ENCODE measurements at places on chromosomes 6 and 20.

DNA sequence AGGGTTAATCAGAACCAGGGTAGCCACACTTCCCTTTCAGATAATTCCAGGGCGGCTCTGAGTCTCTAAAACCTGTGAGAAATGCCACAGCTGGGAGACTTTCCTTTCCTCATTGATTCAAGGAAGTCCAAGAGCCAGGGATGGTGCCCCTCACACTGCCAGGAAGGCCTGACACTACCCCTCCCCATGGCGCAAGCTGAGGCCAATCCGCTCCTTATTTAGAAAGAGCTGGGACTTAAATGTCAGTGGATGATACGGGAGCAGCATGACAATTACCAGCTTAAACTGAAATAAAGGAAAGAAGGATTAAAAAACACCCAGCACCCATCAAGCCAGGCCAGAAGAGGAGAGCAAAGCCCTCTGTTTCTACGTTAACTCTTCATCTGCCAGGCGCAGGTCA lies 244.4 kb downstream of the LRFN2 start:
- no peak for DNase-seq

DNA sequence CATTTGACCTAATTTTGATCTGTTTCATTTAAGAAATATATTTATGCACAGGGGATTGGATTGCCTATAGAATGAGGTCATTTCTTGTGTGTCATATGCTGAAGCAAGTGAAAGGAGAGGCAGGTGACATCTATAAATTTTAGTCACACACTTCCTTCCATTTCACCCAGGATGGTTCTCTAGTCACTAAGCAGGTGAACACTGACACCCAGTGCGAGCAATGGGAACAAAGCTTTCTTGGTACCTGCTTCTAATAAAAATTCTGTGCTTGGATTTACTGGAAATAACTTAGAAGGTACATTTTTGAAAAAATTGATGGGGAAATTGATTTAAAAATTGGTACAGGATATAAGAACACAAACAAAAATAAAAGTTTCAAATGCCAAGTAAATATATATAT lies 66.9 kb upstream of the MC3R start:
- no peak for DNase-seq

DNA sequence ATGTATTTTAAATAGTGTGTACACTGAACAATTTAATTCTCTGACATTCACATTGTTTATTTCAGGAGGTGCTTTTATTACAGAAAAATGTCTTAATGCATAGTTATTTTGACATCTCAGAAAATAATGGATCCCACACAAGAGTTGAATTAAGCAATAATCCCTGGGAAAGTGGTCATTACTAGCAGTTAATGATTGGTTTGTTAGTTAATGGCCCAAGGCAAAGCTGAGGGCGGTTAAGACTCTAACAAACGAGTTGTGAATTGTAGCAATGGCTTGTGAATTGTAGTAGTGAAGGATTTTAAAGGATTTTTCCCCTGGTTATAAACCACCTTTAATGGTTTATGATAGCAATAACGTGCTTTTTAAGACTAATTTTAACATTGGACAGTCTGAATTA lies 1316.0 kb upstream of the GJE1 start:
- DNase-seq: no peak

DNA sequence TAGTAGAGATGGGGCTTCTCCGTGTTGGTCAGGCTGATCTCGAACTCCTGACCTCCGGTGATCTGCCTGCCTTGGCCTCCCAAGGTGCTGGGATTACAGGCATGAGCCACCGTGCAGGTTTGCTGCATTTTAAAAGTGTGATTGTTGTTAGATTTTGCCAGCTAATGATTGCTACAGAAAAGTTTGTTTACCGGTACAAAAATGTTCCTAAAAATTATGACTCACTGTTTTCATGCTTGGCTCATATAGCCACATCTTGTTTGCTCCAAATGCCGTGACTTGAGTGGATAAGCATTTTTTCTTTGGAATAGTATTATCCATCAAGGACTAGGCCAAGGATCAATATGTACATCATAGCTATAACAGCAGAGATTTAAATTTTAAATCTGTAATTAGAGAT lies 24.3 kb downstream of the LRRN4 start:
- peak; percentile 50 for DNase-seq

GRCh38 chr6:143742070-143742954 lies 64.5 kb downstream of the PHACTR2 start:
- no peak for DNase-seq

DNA sequence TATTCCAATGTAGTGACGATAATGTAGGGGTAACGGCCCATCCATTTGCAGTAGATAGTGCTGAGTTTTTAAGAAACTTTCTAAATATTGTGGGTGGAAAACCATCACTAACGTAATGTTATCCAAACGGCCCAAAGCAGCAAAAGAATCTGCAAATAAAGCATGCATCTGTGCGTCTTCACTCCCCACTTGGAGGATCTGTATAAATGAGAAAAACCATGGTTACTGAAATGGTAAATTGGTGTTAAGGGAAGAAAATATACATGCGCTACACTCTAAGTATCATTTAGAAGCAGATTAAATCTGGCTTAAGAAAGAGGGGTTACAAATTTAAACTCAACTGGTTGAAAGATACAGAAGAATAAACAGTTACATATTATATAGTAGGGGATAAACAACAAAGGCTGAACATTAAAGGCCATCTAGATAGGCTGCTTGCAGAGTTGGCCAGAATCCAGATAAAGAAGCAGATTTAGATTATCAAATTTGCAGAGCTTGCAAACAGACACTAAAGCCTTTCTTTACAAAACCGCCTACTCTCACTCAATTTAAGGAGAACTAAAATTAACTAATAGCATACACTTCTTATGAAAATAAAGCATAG lies 93.3 kb downstream of the SESN1 start:
- no peak for DNase-seq

- DNase-seq: no peak
These were observed 215.8 kb downstream of the UTRN start for GRCh38 chr6:144500892-144501291.

GRCh38 chr6:41626917-41627316 lies 11.4 kb upstream of the MDFI start:
- no peak for DNase-seq

GRCh38 chr6:21265730-21266044 lies 327.9 kb upstream of the SOX4 start:
- peak; percentile 35 for DNase-seq
